Fibroblast of skin of abdomen (primary cell): ENCODE measurements at places on chromosomes 7 and 10.
A peak's percentile ranks its signal among the peaks of the same experiment; 100 is the strongest.

DNA sequence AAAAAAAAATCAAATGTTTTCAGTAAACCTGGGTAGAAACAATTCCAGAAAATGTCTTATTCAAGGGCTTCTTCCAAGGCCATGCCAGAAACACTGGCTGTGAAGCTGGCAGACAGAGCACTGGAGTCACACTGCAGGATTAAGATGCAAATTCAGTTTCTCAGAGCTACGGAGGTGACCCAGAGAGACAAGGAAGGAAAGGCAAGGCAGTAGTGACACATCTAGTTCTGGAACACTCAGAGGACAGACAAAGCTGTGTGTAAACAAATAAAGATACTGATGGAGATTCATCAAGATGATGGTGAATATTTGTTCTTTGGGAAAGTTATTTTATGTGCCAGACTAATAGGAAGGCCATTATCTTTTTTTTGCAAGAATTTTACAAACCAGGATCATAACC, 608.3 kb upstream of the C7orf33 start:
- DNase-seq: no peak

DNA sequence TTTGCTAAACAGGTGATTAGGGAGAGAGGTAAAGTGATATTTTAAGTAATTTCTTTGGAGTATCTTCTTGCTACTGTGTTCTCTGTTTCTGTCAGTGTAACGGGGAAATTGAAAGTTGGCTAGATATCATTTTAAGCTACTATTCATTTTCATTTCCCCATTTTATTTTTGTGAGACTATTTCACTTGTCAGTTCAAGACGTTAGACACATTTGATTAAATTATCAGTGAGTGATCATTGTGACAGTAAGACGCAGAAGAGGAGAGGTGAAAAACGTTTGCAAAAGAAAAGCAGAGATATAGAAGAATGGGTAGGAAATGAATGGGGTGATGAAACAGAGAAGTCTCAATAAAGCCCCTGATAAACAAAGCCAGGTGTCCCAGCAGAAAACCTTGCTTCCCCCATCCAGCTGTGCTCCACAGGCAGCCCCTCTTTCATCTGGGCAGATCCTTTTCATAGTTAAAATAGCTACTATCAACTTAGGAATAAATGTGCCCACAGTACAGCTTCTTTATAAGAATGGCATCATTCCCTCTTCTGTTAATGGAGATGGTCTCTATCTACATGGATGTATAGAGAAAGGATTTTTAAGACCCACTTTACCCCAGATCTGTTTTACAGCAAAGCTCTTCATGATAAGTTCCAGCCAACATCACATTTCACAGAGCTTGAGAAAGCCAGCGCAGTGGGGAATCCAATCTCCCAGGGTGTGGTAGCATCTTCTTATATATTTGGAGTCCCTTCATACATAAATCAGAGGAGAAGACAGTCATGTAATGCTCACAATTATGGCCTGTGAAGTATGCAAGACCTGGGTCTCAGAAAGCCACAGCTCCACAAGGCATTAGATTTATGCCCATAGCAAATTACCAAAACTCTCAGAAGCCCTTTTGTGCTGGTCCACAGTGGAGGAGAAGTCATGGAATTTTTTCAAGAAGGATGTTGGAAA, 138.1 kb upstream of the ITGB1 start:
- DNase-seq: peak; percentile 62

DNA sequence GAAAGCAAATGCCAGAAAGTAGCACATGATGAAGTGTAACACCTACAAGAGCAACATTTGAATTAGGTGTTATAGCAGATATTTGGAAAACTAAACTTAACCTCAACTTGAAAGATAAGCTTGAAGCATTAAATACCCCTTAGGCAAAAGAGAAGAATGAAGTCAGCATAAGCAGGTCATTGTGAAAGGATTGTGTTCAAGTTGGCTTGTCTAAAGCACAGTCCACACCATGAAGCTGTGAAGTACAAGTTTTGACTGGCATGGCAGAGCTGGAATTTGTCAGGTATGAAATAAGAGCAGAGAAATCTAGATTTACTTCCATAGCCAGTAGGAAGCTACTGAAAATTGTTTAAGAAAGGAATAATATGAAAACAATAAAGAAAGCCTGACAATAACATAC, 480.3 kb upstream of the POT1 start:
- no peak for DNase-seq

DNA sequence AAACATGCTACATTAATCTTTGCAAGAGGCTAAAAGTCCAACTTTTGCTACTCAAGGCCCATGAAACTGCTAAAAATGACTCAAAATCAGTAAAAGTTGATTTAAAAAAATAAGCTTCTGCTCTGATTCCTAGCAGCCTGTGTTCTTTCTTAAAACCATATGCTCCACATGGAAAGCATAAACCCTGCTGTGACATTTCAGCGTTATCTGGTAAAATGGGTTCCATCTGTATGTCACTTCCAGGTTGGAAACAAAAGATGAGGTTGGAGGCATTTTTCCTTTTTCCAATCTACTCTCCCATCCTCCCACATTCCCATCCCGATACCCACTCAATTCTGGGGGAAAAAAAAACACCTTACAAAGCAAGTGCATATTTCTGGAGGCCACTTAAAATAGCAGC, 439.5 kb downstream of the NEBL start:
- DNase-seq: no peak

DNA sequence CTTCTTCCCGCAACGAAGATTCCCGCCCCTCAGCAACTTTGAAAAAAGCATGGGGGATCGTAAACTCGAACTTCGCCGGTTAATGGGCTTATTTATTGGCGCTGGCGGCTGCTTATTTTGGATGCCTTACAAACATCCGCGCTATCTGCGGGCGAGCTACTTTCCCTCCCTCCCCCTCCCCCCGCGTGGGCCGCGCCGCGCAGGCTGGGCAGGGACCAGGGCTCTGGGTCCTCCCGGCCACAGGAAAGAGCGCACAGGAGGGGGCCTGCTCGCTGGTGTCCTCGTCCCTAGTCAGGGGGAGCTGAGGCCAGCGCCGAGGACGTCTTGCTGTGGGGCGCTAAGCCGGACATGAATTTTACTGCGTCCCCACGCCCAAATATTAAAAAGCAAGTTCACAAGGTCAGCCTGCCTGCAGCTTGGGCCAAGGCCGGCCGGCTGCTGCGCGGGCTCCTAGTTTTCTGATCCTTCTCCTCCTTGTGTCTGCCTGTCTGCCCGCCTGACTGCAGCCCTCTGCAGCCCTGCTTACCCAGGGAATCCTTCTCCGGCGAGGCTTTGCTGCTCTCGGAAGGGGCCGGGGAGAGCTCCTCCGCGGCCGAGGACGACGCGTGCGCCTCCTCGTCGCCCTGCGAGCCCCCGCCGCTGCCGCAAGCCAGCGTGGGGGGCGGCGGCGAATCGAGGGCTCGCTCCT, 1.2 kb downstream of the HOXA10 start:
- DNase-seq: peak; percentile 75

- peak; percentile 77 for DNase-seq
Measured at GRCh38 chr10:128642502-128642901, 516.3 kb upstream of the MKI67 start.

- no peak for DNase-seq
Measured at GRCh38 chr10:79289801-79290200, 57.5 kb upstream of the PPIF start.

GRCh38 chr10:42971251-42971599, 105.6 kb upstream of the RET start:
- no peak for DNase-seq

GRCh38 chr7:95511716-95512260, 26.0 kb downstream of the ASB4 start:
- peak; percentile 56 for DNase-seq

DNA sequence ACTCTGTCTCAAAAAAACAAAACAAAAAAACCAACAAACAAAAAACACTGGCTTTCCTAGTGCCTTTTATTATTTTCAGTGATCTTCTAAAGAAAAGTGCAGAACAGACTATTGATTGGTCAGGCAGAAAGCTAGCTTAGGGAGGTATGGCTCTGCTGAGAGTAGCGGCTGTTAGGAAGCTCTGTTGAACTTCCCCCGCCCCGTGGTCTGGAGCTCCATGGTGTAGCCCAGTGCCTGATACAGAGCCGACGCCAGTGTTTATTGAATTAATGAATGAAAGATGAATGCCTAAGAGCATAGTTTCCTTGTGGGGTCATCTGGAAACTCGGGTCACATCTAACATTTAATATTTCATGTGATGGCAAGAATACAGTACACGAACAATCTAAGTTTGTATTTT, 90.5 kb upstream of the ARMC3 start:
- no peak for DNase-seq

DNA sequence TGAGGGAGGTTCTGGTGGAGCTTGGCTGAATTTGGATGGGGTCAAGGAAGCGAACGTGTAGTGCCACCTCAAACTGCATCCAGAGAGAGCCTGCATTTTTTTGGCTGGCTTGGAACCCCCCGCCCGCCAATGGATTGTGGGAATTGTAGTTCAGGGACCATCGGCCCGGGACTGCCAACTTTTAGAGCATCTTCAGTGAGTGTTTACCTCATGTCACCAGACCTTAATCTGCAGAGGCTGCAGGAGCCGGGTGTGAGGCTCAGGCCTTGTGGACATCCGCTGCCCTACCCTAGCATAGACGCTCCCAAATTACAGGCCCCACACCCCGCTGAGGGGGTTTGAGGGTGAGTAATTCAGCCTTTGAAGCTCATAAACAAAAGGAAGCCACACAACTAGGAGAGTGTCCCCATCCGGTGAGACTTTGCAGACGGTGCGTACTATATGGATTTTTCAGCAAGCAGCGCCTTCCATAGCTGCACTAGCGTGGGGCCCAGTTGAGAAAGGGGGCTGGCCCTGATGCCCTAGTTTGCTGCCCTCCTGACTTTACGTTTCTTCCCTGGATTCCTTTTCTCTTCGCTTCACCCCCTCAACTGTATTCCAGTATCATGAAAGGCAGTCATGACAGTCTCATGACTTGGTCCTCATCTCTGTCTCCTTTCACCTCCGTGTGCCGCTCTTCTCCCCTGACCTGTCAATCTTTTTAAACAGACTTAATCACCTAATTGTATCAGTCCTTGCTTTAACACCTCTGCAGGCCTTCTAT, 717 bp downstream of the CNPY4 start:
- peak; percentile 64 for DNase-seq

GRCh38 chr7:157352516-157352915, 15.7 kb downstream of the DNAJB6 start:
- DNase-seq: no peak

DNA sequence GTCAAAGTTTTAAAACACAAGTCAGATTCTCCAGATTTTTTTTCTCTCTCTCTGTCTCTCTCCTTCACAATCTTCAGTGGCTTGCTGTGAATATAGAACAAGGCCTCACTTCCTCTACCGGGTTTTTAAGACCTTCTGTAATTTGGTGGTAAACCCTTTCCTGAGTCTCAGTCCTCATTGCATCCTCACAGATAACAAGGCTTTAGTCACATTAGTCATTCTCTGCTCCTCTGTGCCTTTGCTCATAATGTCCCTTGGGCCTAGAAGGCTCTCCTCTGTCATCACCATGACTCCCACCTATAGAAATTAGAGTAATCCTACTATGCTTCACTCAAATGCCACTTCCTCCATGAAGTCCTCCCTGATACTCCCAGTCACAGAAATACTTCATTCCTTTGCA, 172.7 kb upstream of the HPS1 start:
- DNase-seq: no peak

GRCh38 chr10:130484468-130485180, 348.4 kb downstream of the GLRX3 start:
- no peak for DNase-seq

GRCh38 chr10:23391821-23392220, 47.1 kb upstream of the OTUD1 start:
- no peak for DNase-seq

DNA sequence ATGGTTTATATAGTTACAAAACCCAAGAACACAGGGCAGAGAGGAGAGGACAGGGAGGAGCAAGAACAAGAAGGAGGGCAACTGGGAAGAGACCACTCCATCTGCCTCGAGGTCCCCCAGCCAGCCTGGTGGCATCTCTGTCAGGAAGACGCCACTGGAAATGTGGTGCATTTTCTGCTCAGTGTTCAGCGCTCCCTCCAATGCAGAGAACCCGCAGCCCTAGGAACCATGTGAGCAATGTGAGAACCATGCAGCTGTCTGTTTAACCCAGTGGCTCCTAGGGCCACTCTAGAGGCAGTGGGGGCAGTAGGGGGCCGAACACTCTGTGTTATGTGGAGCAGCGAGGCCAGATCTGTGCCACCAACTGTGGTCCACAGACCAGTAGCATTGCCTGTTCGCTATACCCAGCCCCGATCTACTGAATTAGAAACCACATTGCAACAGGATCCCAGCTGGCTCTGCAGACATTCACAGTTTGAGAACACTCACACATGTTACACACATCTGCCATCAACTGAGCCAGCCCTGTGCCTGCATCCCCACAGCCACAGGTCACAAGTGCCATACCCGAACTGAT, 110.2 kb downstream of the CPXM2 start:
- no peak for DNase-seq

- DNase-seq: no peak
Measured at GRCh38 chr7:119888251-119888650, 384.7 kb upstream of the KCND2 start.

- DNase-seq: no peak
Measured at GRCh38 chr10:133411523-133412380, 12.7 kb downstream of the SPRN start.

DNA sequence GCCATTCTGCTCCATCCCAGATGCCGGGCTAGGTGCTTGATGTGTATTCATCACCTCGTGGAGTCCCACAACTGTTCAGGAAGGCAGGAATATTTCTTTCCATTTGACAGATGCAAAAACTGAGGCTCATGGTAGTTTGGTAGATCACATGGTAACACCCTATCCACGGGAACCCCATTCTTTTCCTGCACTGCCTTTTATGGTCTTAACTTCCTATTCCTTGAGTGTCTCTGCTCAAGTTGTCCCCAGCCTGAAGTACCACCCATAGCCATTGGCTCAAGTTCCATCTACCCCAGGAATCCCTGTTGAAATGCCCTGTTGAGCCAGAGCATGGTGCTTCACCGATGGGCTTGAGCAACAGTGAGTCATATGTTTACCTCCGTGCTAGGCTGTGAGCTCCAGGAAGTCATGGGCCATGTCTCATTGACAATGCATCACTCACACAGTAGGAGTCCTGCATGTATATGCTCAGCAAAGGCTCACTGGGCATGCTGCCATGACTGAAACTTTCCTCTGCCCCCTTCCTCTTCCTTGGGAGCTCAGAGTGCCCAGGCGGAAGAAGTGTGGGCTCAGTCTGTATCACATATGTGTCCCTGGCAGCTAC, 71.7 kb upstream of the ADAM12 start:
- peak; percentile 88 for DNase-seq

- DNase-seq: no peak
Measured at GRCh38 chr10:70368774-70369482, 13.5 kb downstream of the LRRC20 start.

DNA sequence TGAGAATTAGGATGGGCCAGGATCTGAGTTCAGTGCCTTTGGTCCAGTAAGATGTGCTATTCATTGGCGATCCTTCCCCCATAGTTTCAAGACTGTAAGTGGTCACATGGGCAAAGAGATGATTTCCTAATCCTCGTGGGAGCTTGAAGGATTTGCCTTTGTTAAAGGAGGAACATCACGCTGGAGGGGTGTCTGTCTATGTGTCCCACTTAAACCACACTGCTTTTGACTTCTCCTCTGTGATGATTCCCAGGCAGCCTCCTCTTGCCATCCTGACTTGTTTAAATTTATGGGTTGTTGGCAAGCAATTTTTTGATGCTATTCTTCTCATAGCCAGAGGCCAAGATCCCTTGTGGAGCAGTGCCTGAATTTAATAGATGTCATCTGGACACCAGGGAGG, 154.0 kb downstream of the TCF7L2 start:
- DNase-seq: peak; percentile 51

GRCh38 chr7:155795951-155796350, 16.3 kb downstream of the SHH start:
- DNase-seq: no peak

- no peak for DNase-seq
Measured at GRCh38 chr7:107785926-107786325, 17.1 kb downstream of the SLC26A3 start.
